Fibroblast of upper back skin (primary cell): ENCODE measurements at places on chromosomes 2 and 18.

GRCh38 chr2:223727562-223727961 is 109.8 kb downstream of the AP1S3 start:
- peak; percentile 62 for DNase-seq

DNA sequence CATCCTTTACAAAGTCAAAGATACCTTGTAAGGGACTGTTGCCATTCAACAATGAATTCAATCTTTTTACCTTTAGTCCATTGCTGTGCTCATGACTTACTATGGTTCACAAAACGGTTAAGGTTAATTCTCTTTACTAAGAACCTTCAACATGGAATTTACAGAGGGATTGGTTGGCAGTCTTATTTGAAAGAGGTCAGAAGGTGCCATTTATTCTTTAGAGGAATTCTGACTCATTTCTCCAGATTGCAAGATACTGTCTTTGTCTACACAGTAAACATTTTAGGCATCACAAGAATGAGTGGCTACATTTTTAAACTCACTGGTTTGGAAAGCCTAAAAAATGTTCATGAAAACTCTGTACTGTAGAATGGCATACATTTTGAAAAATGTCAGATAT is 17.4 kb downstream of the KCNH7 start:
- peak; percentile 19 for DNase-seq

DNA sequence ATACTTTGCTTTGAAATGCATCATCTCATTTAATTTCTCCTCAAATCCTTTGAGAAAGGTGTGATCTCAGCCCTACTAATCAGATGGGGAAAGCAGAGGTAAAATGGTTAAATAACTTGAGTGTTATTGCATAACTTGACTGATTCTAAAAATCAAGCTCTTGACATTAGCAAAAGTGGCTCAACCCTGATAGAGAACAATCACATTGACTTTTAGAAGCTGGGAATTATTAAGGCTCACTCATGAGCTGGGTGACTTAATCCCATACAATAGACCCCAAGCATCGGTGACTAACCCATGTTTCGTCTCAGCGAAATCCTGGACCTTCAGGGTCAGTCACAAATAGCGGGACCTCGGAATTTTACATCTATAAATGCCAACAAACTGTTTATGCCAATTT is 378.9 kb downstream of the NBAS start:
- no peak for DNase-seq

DNA sequence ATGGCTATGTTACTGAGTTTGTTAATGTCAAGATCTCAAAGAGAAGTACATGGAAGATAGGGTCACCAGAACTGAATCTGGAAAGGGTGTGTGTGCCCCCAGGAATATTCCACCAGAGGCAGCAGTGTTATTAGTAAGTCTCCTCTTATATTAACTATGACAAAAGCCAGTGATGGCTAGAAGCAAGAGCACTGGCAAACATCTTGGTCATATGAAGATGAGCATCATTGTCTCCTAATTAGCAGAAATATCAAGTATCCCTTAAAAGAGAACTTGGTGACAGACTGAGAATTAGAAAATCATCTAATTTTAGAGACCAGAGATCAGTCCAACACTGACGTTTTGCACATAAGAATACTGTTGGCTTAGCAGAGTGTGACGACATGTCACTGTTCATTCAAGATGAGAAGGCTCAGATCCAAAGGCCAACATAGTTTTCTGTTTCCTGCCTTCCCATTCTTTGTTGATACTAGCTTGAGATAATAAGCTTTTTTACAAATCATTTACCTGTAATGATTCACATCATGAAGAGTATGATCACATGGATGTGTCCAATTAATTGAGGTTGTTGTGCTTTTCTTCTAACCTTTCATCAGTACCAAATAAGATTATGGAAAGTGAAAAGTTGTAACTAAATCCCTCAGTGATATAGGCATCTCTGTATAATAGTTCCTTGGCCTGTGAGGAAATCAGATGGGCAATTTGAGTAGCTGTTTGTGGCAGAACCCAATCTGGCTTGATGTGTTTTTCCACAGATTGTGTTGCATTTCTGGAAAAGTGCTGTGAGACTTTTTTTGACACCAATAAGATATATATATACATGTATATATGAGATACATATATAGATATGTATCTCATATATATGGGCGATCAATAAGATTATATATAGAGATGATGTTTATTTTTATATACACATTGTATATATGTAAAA is 44.5 kb downstream of the MAPRE2 start:
- DNase-seq: no peak

- peak; percentile 77 for DNase-seq
Observed at GRCh38 chr2:12602661-12603060, 114.1 kb upstream of the TRIB2 start.

DNA sequence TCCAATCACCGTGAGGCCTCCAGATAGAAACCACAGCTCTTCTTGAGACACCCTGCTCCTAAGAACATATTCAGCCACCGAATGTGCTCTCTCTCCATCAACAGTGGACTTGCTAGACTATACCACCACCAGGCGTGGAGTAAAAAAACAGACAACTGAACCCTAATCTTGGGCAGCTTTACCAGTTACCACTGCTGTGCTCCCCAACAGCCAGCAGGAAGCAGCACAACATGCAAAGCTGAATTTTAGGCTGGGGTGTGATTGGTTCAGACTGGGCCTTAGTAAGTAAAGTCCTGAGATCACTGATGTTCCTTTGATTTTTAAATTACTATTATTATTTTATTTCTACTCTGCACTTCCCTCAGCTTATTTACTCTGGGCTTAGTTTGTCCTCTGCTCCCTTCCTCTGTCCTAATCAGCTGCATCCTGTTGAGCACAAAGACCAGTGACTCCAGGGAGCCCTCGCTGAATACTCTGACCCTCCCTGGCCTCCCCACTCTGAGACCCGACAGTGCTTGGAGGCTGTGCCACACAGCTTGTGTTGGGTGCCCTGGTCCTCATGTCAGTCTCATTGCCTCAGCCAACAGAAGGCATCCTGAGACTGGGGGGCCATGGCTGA is 21.9 kb downstream of the MRPL35 start:
- peak; percentile 60 for DNase-seq

DNA sequence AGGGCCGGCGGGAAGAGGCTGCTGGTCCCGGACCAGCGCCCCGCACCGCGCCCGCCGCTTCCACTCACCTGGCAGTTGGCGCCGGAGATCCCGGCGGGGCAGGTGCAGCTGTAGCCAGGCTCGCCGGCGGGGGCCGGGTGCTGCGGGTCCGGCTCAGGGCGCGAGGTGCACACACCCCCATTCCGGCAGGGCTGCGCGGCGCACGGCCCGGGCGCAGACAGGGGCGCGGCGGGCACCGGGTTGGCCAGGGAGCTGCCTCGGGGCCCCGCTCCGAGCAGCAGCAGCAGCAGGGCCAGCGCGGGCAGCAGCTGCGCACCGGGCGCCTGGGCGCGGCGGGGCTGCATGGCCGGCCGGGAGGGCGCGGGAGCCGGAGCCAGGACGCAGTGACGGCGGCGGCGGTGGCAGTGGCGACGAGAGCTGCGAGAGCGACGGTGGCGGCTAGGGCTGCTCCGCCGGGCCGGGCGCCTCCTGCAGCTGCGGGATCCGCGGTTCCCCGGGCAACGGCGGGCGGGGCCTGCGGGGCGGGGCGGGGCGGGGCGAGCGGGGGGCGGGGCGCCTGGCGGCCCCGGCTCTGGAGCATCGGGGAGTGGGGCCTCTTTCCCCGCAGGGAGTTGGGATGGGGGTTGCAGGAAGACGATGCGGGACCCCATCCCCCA is at the start of gene DNER:
Gene DNER (minus strand): TSS at position 476 of the 656 bp plus-strand sequence. CDS start 132 bp downstream, at position 344.
- DNase-seq: no peak

DNA sequence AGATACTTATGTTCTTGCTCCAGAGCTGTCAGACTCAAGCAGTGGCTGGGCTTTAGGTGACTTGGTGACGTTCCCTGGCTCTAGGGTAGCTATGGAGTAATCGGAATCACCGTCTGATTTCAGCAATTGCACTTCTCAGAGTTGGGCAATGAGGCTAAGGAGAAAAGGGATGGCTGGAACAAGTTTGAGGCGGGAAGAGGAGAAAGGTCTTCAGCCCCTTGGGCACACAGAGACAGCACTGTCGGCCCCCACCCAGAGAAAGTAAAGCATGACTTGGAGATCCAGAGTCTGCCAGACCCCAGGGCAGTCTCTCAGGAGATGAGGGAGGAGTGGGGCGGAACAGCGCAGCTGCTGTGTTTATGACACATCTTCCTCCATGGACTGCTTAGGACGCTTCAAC is 114.5 kb downstream of the KLHL29 start:
- DNase-seq: no peak

DNA sequence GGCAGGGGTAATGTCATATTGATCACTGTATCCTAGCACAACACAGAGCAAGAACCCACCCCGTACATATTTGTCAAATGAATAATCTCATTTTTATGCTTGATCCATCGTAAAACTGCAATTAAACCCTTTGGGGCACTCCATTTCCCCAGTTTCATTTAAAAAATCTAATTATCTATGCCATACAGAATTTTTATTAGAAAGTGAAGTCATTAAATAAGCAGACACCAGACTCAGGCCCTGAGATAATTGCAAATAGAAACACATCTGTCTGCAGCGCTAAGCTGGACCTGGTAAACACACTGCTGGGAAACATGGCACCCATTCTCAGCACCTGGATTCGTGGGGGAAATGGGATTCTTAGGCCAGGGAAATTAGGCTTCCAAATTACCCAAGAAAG is 5.1 kb downstream of the CYRIA start:
- no peak for DNase-seq

DNA sequence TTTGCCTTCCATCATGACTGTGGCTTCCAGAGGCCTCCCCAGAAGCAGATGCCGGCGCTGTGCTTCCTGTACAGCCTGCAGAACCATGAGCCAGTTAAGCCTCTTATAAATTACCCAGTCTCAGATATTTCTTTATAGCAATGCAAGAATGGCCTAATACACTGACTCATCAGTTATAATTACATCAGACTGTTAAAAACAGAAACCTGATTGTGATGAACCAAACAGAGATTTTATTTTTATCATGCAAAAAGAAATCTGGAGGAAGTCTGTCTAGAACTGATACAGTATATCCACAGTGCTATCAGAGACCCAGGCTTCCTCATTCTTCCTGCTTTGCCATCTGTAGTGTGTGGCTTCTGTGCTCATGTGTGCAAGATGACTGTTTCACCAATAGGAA is 93.4 kb upstream of the MEX3C start:
- no peak for DNase-seq

- DNase-seq: no peak
Observed at GRCh38 chr2:84781942-84782716, 98.8 kb downstream of the TRABD2A start.

DNA sequence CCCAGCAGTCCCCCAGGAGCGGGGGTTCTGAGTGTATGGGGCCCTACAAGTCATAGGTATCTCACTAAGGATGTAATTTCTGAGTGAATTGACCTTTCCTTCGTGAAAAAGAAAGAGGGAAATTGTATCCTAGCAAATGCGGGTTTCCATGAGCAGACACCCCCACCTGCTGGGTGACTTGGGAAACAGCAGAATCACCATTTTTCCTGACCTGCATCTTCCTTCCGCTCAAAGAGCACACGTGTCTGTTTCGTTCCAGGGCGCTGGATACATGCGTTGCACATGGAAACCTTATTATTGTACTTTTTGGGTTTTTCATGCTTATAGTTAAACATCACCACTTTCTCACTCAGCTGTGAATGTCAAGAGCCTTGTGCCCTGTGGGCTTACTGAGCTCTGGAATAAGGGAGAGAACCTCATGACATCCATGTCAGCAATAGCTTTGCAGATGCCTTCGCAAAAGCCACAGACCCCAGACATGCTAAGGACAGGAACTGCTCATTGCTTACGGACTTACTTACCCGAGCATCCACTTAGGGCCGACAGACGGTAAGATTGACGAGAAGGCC is 132.8 kb downstream of the TPO start:
- DNase-seq: peak; percentile 62

GRCh38 chr2:199456383-199457146 is 1.2 kb downstream of the SATB2 start:
- no peak for DNase-seq

DNA sequence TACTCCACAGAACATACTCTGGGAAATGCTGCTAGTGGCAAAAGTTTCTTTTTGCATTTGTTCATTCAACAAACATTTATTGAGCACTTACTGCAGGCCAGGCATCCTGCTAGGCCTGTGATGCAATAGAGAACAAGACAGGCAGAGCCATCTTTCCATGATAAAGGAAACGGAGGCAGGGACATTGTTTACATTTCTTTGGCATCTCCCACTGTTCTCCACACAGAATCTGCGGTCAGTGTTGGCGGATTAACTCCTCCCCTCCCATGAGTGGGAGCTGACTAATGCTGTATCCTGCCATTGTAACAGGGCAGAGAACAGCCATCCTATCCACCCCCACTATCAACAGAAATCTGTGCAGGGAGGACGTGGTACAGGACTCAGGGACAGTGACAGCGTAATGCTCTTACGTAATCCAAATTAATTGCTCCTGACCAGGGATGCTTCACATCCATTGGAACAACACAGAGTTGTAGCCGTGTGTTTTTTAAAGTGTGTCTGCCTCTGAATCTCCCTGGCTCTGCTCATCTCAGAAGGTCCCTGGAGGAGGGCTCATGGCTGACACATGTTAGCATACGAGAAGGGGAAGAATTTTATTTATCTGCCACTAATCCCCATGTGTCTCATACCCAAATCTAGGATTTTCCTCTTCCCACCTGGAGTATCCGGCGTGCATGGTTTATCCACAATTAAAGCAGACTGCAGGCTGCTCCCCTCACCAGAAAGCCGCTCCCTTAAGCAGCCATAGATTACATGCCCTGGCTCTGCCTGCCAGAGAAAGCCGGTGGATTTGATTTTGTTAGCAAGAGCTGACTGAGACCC is 32.3 kb downstream of the STEAP3 start:
- peak; percentile 99 for DNase-seq

GRCh38 chr2:3585261-3586109 is 9.4 kb upstream of the COLEC11 start:
- DNase-seq: peak; percentile 46

- peak; percentile 77 for DNase-seq
Observed at GRCh38 chr2:237459741-237460174, 27.3 kb upstream of the MLPH start.
